ENCODE measurements at places on chromosomes 2 and 18.

- DNase-seq: no peak
These were observed 98.7 kb downstream of the ANKRD44 start for GRCh38 chr2:197211881-197212342.

GRCh38 chr18:34794348-34794747 lies 84.2 kb downstream of the DTNA start:
- no peak for DNase-seq

DNA sequence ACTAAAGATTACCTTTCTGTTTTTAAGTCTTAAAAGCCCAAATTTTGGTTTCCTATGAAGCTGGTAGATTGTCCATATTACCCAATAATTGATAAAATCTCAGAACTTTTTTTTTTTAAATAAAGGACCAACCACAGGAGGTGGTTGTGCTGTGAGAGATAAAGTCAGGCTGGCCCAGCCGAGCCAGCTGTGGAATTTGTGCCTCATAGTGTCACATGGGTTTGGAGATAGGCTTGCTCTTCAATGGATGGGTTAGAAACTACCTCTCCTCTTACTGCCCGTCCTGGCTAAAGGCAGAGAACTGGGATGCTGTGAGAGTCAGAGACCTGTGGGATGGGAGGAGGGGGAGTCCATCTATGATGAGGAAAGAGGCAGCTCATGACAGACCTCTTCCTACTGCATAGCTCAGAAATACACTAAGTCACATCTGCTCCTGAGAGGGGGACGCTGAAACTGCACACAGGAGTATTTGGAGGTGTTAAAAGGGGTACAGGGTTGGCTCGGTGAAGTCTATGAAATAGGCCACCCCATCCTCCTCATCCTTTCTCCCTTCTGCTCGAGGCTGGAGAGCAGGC lies 99.7 kb upstream of the MGAT4A start:
- DNase-seq: no peak

DNA sequence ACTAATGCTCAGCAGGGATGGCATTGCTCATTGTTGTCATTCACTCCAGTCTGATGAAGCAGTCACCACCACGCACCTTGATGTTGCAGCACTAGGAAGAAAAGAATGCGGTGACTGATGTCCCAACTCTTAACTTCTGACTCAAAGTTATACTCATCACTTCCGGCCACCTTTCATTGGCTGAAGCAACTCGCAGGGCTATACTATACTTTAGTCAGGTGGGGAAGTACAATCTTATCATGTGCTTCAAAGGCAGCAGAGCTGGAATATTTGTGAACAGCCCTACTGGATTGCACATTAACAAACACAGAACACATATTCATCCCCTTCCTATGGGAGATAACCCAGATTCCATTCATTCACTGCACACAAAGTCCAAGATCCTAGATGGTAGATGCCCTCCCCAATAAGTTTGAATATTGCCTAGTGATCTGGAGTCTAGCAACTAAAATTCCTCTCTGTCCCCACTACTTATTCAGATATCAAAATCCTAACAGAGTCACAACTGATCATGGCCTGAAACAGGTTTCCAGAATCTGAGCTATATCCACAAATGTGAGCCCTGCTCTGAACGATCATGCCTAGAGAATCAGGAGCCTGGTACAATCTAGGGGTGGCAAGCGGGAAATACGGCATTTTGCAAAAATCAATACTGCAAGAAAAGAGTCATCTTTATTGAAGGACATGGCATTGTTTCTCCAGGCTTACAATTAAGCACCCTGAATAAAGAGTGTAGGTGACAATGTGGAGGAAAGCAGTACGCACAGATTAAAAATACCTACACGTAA lies 3.4 kb upstream of the SPATS2L start:
- no peak for DNase-seq

GRCh38 chr18:59539108-59539507 lies 158.1 kb downstream of the CCBE1 start:
- DNase-seq: no peak

DNA sequence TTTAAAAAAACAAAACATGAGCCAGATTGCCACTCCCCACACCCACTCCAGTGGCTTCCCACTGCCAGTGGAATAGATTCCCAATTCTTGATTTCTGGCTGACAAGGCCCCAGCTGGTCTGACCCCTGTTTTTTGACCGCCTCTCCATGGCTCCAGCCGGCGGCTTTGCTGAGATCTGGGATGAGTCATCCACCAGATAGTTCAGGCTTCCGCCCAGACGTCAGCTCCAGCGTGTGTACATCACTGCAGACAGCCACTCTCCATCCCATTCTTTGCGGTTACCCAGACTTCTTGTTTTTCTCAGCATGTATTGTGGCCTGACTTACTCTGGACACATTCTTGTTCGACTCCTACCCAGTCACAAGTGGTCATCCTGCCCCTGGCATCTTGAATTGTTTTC lies 227.9 kb downstream of the GBX2 start:
- peak; percentile 31 for DNase-seq

DNA sequence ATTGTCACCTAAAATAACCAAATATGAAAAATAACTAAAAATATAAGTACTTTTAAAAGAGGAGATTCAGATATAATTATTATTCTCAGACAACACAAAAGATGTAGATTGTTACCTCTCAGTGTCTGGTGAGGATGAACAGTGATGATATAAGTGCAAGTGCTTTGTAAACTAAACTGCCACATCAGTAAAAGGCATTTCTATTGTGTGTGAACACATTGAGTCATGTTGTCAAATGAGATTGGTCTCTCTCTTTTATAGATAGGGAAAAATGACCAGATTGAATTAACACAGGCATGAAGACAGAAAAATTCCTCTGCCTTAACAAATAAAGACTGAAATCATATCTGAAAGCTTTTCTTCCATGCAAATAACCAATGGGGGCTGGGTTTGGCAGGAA lies 182.4 kb upstream of the TMEFF2 start:
- no peak for DNase-seq

GRCh38 chr2:39068299-39069135 lies 52.3 kb downstream of the SOS1 start:
- no peak for DNase-seq

DNA sequence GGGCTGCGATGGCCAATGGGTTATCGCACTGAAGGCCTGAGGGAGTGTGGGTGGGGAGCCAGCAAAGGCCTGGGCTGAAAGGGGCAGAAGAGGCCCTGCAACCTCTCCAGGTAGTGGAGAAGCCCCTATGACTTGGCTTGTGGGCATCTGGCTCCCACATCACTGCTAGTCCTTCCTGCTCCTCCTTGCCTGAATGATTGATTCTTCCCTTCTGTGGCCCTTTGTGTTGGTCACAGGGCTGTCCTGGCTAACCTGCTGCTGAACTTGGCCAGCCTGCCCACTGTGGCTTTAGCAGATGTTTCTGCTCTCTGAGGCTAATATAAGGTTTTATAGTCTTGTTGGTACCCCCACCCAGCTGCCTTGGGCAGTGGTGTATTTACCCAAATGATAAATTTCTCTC lies 136.2 kb upstream of the ALPP start:
- DNase-seq: no peak

GRCh38 chr2:143674051-143674450 lies 544.8 kb downstream of the ARHGAP15 start:
- DNase-seq: no peak

DNA sequence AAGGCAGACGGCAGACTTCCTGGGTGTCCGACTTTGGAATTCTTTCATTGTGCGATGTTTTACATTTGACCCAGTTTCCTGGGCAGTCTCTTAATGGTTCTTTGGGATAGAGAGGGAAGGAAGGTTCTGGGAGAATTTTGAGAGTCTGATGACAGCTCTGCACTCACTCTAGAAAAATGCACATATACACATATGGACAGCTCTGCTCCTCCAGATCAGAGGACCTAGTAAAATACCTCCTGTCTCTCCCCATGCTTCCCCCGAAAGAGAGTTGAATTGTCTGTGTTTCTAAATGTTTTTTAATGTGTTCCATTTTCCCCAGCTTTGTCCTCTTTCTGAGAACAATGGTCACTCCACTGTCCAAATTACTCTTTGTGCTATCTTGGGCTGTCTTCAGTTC lies 102.0 kb upstream of the CXCR4 start:
- DNase-seq: no peak

- no peak for DNase-seq
These were observed 508.9 kb downstream of the CNTNAP5 start for GRCh38 chr2:124534028-124534427.

- no peak for DNase-seq
These were observed 169.8 kb upstream of the ID2 start for GRCh38 chr2:8511868-8512612.

GRCh38 chr2:165647409-165647808 lies 146.6 kb downstream of the GALNT3 start:
- DNase-seq: no peak

GRCh38 chr2:71891719-71892422 lies 255.8 kb downstream of the CYP26B1 start:
- DNase-seq: no peak

- DNase-seq: no peak
These were observed 27.7 kb upstream of the DNMT3A start for GRCh38 chr2:25369439-25369838.

- peak; percentile 12 for DNase-seq
These were observed 459.7 kb downstream of the LRATD1 start for GRCh38 chr2:15092181-15092580.

GRCh38 chr18:32201948-32202672 lies 12.3 kb downstream of the MEP1B start:
- no peak for DNase-seq

- DNase-seq: no peak
These were observed 668.2 kb upstream of the HS6ST1 start for GRCh38 chr2:128986867-128987268.

GRCh38 chr18:61397222-61397621 lies 64.0 kb downstream of the CDH20 start:
- no peak for DNase-seq

GRCh38 chr2:188430705-188431104 lies 139.0 kb downstream of the GULP1 start:
- DNase-seq: no peak

GRCh38 chr18:49766646-49767045 lies 46.7 kb downstream of the ACAA2 start:
- no peak for DNase-seq

DNA sequence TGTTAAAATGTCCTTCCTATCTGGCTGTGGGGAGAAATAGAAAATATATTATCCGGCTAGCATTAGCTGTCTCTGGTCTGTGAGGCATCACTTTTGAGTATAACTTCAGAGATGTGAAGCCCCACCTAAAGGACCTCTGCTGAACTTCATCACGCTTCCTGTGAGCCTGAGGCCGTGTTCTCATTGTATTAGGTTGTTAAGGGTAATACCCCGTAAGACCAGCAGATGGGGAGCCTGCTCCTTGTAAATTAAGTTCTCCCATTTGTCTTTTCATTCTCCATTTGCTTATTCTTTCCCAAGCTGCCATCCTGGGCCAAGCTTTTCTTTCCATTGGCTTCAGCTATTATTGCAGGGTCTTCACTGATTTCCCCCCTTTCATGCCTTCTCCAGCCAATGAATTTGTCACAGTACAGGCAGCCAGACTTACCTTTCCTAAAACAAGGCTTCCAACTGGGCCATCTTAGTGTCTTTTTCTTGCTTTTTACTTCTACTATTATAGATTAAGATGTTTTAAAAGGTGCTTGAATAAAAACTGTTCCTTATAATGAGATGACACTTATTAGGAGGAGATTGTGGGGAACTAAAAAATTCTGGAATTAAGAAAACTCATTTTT lies 12.4 kb downstream of the NIF3L1 start:
- DNase-seq: peak; percentile 68

GRCh38 chr2:240403396-240404104 lies 31.9 kb upstream of the GPC1 start:
- DNase-seq: no peak

GRCh38 chr2:201642579-201643215 lies 606 bp downstream of the TMEM237 start:
- DNase-seq: peak; percentile 64

DNA sequence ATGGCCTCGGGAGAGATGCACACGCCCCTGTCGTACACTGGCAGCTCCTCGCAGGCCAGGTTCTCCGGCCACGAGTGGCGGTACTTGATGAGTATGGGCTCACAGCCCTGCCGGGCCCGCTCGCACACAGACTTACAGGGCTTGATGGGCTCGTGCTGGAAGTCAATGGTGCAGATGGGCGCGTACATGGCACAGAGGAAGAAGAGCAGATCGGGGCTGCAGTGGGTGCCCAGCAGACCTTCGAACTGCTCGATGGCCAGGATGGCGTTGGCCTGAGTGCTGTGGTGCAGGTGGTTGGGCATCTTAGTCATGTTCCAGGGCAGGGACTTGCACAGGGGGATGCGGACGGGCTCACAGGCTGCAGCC lies 359 bp downstream of the FRZB start:
- no peak for DNase-seq

DNA sequence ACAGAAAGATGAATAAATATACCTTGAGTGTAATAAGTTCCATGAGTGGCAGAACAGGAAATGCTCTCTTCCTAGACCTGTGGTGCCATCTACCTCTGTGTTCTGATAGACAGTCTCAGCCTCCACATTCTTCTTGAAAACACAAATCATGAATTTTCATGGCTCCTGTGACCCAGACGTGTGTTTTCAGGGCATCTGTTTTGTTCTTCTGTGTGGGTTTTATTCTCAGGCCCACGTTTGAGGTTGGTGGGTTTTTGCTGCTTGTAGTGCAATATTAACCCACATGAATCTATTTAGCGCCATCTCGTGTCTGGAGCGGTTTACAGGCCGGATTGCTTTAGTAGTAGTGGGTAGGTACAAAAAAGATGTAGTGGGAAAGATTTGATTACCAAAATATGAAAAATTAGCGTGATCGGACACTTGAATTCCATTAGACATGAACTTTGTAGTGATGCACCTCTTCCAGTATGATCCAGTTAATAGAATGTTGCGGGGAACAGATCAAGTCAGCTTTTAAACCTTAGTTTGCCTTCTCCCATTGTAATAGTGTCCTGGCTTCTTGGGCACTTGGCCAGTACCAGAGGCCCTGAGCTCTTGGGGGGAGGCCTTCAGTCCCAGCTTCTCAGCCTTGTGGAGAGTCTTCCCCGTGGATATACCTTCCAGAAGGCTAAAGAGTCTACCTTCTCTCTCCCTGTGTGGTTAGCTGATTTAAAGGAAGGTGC lies 256.5 kb downstream of the TPGS2 start:
- peak; percentile 36 for DNase-seq

GRCh38 chr2:31785876-31786275 lies 205.1 kb upstream of the SRD5A2 start:
- no peak for DNase-seq

DNA sequence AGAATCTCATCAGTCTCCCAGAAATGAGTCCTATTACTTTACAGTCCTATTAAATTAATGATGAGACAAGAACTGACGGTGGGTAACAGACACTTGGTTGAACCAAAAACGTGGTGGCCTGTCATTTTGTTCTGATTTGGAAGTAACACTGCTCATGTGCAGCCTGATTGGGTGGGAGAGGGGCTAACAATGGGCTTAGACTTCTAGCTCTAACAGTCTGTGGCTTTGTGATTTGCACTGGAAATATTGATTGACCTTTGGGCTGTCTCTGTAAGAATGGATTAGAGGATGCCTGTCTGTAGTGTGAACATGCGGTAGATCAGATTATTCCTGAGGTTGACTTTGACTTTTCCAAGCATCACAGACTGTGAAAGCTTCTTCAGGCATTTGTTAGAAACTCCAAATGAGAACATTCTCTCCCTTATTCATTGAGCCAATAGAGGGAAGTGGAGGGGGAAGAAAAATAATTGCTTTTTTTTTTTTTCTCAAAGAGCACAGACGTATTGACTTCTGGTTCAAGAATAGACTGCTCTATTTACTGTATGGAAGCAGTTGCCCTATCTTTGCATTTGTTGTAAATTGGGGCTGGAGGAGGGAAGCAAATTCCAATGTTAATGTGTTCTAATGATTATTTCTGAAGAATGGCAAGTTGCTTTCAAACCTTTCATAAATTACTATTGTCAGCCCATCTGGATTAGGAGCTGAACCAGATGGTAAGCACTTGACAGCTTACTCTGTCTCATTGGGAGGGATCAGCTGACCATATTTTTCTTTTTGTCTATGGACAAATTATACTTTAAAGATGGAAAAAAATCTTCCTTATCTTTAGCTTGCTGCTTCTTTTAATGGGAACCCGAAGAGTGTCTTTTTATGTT lies 85.8 kb upstream of the TTN start:
- DNase-seq: no peak
